Tibial nerve (tissue), 4 donors: ENCODE measurements at places on chromosomes 11 and 22.
A peak's percentile ranks its signal among the peaks of the same experiment; 100 is the strongest.

DNA sequence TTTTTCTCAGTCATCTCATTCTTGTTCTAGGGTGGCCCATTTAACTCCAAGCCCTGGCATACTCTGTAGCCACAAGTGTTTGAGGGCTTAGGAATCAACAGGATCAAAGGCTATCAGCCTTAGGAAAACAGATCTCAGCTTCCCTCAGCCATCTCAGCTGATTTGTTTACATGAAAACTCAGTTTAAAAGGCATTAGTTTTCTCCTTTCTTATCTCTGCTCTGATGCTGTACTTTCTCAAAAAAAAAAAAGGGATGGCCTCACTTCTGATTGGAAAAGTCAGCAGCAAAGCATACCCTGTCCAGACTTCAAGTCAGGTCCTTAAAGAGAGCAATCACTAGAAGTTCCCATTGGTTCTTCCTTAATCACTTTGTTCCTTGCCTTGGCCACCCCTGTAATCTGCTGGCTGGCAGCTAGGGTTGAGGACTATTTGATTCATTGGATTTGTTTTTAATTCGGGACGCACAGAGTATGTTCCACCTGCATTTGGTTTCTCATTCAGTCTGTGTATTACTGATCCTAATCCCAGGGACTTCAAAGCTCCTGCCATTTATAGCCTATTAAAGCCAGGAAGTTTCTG lies 102.8 kb downstream of the EXT2 start:
- no peaks in the 10 kb centered on the region for H3K27me3 ChIP-seq
- no peak overlapping the region for H3K4me3 ChIP-seq
- H3K36me3 ChIP-seq: no peaks in the 10 kb centered on the region

DNA sequence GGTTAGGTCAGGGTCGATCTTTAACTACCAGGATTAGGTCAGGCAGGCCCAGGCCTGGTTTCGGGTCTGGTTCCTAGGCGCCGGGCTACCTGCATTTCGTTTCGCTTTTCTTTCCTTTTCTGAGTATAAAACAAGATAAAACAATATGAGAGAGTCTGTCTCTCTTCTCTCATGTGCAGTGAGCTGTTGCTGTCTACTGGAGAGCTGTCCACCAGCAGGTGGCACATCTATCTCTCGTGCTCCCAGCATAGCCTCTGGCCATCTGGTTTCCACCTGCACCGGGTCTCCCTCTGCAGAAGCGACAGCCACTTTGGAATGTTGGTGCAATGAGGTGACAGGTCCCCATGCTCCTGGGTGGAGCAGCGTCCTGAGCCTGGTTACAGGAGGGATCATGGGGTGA lies 27.6 kb downstream of the RIBC2 start:
- no peak overlapping the region for H3K27ac ChIP-seq
- H3K36me3 ChIP-seq: no peaks in the 10 kb centered on the region
- DNase-seq: peak; percentile 45
- no peaks in the 10 kb centered on the region for H3K27me3 ChIP-seq
- no peaks in the 10 kb centered on the region for H3K4me1 ChIP-seq
- H3K4me3 ChIP-seq: no peak overlapping the region

GRCh38 chr11:68412593-68413475 lies 47.7 kb upstream of the PPP6R3 start:
- no peak for DNase-seq
- no peaks in the 10 kb centered on the region for H3K4me1 ChIP-seq
- no peak overlapping the region for H3K27ac ChIP-seq
- no peak overlapping the region for H3K4me3 ChIP-seq
- H3K27me3 ChIP-seq: no peaks in the 10 kb centered on the region
- H3K36me3 ChIP-seq: peaks cover 2% of the 10 kb centered on the region

- H3K36me3 ChIP-seq: no peaks in the 10 kb centered on the region
- no peak overlapping the region for H3K27ac ChIP-seq
- H3K27me3 ChIP-seq: no peaks in the 10 kb centered on the region
- no peaks in the 10 kb centered on the region for H3K4me1 ChIP-seq
These were observed 905.5 kb upstream of the RAG2 start for GRCh38 chr11:37503411-37504059.

- H3K36me3 ChIP-seq: no peaks in the 10 kb centered on the region
- no peak overlapping the region for H3K4me3 ChIP-seq
- no peaks in the 10 kb centered on the region for H3K4me1 ChIP-seq
These were observed 39.9 kb downstream of the OR2AT4 start for GRCh38 chr11:75056814-75057213.

- H3K36me3 ChIP-seq: no peaks in the 10 kb centered on the region
- peak overlapping the region; percentile 70 for H3K4me3 ChIP-seq
- no peaks in the 10 kb centered on the region for H3K27me3 ChIP-seq
- no peaks in the 10 kb centered on the region for H3K4me1 ChIP-seq
These were observed 94.1 kb downstream of the SWAP70 start for GRCh38 chr11:9757809-9758636.

GRCh38 chr11:45982656-45983470 lies 60.4 kb downstream of the LARGE2 start:
- no peak for DNase-seq
- H3K36me3 ChIP-seq: peaks cover 10% of the 10 kb centered on the region
- peaks cover 6% of the 10 kb centered on the region for H3K4me1 ChIP-seq
- no peaks in the 10 kb centered on the region for H3K27me3 ChIP-seq

DNA sequence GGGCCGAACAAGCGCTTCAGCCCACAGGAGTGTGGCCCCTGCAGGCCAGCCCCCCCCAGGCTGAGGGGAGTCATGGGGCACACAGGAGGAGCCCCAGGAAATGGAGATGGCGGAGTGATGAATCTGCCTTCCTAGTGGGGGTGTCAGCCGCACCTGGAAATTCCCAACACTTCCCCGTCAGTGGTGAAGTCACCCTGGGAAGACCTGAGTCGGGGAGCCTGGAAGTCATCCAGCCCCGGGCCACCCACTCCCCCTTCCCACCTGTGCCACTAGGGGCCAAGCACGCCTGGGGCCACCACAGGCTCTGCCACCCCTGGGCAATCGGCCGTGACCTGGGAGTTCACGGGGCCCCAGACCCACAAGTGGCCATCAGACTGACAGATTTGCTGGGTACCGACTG lies 12.6 kb downstream of the WNT7B start:
- H3K36me3 ChIP-seq: no peaks in the 10 kb centered on the region
- no peak overlapping the region for H3K27ac ChIP-seq
- H3K27me3 ChIP-seq: peaks cover 56% of the 10 kb centered on the region
- no peaks in the 10 kb centered on the region for H3K4me1 ChIP-seq
- DNase-seq: no peak

DNA sequence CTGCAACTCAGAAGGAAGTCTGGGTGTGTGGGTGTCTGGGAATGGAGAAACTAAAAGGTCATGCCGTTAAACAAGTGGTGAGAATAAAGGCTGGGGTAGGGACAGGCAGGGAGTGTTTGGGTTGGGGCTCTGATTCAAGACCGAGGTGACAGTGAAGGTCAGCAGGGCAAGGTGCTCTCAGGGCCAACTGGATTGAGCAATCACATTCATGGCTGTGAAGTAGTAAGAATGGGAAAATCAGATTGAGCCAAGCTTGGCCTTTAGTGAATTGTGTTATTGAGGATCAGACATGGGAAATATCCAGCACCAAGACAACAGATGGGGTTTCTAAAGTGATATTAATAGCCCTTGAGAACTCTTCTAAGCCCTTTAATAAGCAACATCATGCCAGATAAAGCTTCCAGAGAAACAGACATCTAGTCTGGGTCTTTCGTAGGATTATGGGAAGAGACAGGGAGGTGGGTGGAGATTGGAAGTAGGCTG lies 24.3 kb downstream of the SCN3B start:
- H3K27ac ChIP-seq: no peak overlapping the region
- H3K27me3 ChIP-seq: no peaks in the 10 kb centered on the region
- no peaks in the 10 kb centered on the region for H3K4me1 ChIP-seq
- no peak overlapping the region for H3K4me3 ChIP-seq

DNA sequence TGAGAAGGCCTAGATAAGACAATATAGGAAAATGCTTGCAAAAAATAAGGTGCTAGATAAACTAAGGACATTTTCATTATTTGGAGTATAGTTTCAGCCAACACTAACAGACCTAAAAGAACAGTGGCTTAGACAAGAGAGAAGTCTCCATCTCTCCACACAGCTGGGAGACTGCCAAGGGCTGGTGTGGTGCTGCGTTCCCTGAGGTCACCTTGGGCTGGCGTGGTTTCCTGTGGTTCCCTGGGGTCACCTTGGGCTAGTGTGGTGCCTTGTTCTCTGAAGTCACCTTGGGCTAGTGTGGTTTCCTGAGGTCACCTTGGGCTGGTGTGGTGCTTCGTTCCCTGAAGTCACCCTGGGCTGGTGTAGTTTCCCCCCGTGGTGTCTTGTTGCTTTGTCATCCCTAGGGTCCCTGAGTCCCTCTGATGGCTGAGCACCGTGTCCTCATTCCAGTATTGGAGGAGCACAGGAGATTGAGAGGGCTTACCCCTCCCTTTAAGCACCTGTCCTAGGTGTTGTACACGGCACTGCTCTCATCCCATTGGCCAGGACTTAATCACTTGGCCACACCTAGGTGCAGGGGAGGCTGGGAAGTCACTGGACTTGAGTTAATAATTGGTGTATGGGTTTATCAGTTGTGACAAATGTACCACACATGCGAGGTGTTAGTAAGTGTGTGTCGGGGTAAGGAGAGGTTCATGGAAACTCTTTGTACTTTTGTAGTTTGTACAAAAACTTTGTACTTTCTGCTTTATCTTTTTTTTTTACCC lies 14.9 kb downstream of the SAMM50 start:
- no peaks in the 10 kb centered on the region for H3K27me3 ChIP-seq
- peaks cover 99% of the 10 kb centered on the region for H3K36me3 ChIP-seq
- H3K4me1 ChIP-seq: no peaks in the 10 kb centered on the region
- no peak for DNase-seq
- H3K4me3 ChIP-seq: no peak overlapping the region

DNA sequence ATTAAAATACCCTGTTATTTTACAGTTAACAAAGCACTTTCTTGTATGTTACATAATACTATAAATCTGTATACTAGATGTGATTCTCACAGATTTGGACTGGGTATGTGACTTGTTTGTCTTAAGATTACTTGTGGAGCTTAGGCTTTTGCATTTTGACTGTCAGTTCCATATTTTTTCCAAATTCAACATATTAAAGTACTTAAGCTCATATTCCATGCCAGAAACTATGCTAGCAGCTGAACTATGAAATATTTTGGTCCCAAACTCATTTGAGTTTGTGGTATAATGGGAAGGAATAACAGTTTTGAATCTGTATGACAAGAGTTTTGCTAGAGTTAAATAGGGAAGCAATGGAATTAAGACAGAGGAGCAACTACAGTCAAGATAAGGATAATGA lies 841.4 kb downstream of the JRKL start:
- H3K27me3 ChIP-seq: no peaks in the 10 kb centered on the region
- H3K4me3 ChIP-seq: no peak overlapping the region
- no peak for DNase-seq
- H3K4me1 ChIP-seq: no peaks in the 10 kb centered on the region

DNA sequence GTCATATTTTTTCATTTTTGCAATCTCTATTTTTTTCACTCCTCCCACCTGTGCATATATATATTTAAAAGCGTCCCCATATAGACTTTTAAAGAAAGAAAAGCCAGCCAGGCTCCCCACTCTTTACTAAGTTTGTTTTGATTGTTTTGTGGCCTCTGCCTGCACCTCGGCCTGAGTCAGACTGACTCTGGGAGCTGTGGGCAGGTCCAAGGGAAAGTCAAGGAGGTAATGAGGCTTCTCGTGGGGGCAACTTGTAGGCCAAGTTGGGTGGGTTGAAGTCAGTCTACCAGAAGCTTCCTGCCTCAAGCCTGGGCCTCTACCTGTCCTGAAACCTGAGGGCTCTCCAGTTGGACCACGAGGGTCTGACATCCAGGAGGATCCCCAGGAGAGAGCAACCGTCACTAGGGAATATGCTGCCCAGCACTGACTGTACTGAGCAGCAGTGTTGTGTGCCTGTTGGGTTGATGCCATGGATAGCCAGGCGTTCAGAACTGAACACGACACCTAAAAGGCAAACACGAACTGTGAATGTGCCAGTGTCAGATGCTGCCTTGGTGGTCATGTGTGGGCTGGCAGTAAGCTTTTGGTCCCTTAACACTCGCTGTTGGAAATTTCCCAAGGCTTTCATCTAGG lies 58.8 kb downstream of the BMAL1 start:
- H3K36me3 ChIP-seq: no peaks in the 10 kb centered on the region
- DNase-seq: no peak
- no peak overlapping the region for H3K4me3 ChIP-seq
- H3K27ac ChIP-seq: peak overlapping the region; percentile 83

DNA sequence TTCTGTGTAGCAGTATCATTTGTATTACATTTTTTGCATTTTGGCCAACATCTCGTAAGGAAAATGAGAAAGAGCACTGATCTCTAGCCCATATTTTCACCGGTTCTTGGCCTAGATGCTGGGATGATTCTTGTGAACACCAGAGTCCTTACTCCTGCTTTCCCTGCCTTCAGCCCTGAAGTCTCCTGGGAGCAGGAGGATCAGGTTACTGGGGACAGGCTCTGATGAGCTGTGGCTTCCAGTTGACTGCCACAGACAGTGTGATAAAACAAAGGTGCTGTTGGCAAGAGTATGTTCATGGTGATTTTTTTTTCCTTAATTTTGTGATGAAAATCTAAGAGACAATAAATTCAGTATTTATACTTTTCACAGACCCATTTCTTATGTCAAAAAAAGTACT lies 34.2 kb upstream of the ADSL start:
- H3K27me3 ChIP-seq: no peaks in the 10 kb centered on the region
- H3K4me1 ChIP-seq: no peaks in the 10 kb centered on the region
- H3K36me3 ChIP-seq: peaks cover 4% of the 10 kb centered on the region
- DNase-seq: no peak
- no peak overlapping the region for H3K4me3 ChIP-seq

DNA sequence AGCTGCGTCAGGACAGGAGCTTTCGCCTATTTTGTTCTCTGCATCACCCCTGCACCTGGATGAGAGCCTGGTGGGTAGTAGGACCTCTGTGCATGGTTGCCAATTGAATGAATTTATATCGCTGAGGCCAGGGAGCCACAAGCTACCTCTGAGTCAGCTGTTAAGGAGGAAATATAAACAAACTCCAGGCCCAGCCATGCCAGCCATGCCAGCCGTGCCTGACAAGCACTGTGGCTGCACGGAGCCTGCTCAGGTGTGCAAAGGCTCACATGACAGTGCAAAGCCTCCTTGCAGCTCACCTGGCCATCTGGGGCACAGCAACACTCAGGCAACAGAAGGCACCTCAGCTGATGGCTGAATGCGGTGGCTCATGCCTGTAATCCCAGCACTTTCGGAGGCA lies 33.7 kb upstream of the LINC01488 start:
- no peak overlapping the region for H3K27ac ChIP-seq
- no peaks in the 10 kb centered on the region for H3K27me3 ChIP-seq
- no peaks in the 10 kb centered on the region for H3K36me3 ChIP-seq
- peaks cover 21% of the 10 kb centered on the region for H3K4me1 ChIP-seq
- DNase-seq: no peak

- no peak overlapping the region for H3K4me3 ChIP-seq
- peaks cover 56% of the 10 kb centered on the region for H3K4me1 ChIP-seq
- peak overlapping the region; percentile 98 for H3K27ac ChIP-seq
These were observed 2.1 kb upstream of the PHLDB1 start for GRCh38 chr11:118605116-118605867.
